ENCODE measurements at places on chromosomes 11 and 22.

- ATAC-seq, result no peak
These were observed 406.0 kb downstream of the CTTN start for GRCh38 chr11:70804139-70804837.

DNA sequence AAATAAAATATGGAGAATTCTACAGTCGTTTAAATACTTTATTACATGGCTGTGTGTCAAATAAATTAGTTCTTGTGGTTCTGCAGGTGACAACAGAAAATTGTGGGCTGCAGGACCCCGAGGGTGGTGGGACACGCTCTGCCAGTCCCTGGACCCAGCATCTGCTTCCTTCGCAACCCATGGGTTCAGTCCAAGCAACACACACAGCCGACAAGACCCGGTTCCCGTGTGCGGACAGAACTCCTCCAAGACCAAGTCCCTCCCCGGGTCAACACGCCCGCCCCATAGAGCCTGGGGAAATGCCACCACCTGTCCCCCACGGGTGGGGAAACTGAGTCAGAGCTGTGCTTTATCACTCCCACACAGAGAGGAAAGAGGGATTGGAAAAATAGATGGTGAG lies 238.9 kb downstream of the BRD1 start:
- no peak for ATAC-seq

GRCh38 chr11:128193615-128194014 lies 393.7 kb downstream of the ETS1 start:
- ATAC-seq, result no peak

GRCh38 chr11:74297484-74297883 lies 14.0 kb downstream of the P4HA3 start:
- no peak for ATAC-seq

DNA sequence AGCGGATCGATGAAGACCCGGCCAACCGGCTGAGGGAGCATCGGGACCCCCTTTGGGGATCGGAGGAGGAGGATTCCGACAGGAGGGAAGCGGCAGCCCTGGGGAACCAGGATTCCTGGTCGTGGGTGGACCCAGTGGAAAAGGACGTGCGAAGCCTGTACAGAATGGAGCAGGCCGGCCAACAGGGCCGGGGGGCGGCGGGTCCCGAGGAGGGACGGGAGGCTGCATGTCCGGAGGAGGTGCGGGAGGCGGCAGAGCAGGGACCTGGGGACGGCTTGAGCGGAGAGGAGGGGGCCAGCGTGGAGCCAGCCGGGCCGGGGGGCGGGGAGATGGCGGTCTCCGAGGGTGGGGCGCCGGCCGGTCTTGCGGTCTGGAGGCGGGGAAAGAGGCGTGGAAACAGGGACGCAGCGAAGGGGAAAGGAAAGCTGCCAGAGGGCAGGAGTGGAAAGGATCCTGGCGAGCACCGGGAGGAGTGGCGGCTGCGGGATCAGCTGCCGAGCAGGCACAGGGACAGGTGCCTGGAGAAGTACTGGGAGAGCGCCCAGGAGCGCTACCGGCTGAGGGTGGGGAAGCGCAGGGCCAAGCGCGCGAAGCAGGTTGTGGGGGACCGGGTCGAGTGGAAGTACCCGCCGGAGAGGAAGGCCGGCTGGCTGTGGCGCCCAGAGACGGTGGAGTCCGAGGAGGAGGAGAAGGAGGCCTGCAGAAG lies at the start of gene ANO5:
ANO5 (plus strand) TSS at position 444 of the 706 bp plus-strand sequence. CDS start 408 bp downstream, outside the sequence.
- peak; percentile 77 for ATAC-seq

Measured in SK-N-SH treated with all-trans-retinoic acid at 6 μM for 48 hours (cell line).